Psoas muscle (tissue), 8 donors: ENCODE measurements at places on chromosomes 4 and X. TPM values are rescaled to one million over a fixed set of nuclear protein-coding genes. Genes with fewer than 3 reads are reported as not detected.

Gene ITIH6
- polyA plus RNA-seq = not detected

Gene ADD1
- 126 TPM for polyA plus RNA-seq

Gene OTUD5
- polyA plus RNA-seq = 17.5 TPM

Gene UBA6
- polyA plus RNA-seq = 7.5 TPM

Gene EBP
- polyA plus RNA-seq = 11.9 TPM

Gene FAM9B
- polyA plus RNA-seq = not detected

Gene CRLF2
- polyA plus RNA-seq = not detected

Gene PFKFB1
- polyA plus RNA-seq = 7.5 TPM

Gene TLR7
- 0.04 TPM for polyA plus RNA-seq

Gene ANXA3
- polyA plus RNA-seq = 22.2 TPM

Gene TBX22
- 0.01 TPM for polyA plus RNA-seq

Gene BEX4
- polyA plus RNA-seq = 4.0 TPM

Gene SMIM10
- 1.7 TPM for polyA plus RNA-seq

Gene BTK
- 0.37 TPM for polyA plus RNA-seq

Gene CT45A1
- polyA plus RNA-seq = not detected

Gene ARX
- polyA plus RNA-seq = 2.6 TPM

Gene CTAG1A
- polyA plus RNA-seq = not detected

Gene ATP7A
- polyA plus RNA-seq = 2.6 TPM

Gene CLTRN
- polyA plus RNA-seq = not detected

Gene TFDP3
- polyA plus RNA-seq = not detected

Gene DKK2
- 0.21 TPM for polyA plus RNA-seq

Gene MRPL1
- 34.1 TPM for polyA plus RNA-seq

Gene KLHL34
- 14.4 TPM for polyA plus RNA-seq

Gene ZBTB33
- 2.6 TPM for polyA plus RNA-seq

Gene C1QTNF7
- polyA plus RNA-seq = 0.35 TPM

Gene VSIG4
- 15.1 TPM for polyA plus RNA-seq

Gene TCEAL7
- polyA plus RNA-seq = 1.4 TPM

Gene FOXR2
- polyA plus RNA-seq = not detected

Gene SRPX2
- polyA plus RNA-seq = 2.8 TPM

Gene KLB
- 0.03 TPM for polyA plus RNA-seq

Gene TDO2
- polyA plus RNA-seq = 0.04 TPM

Gene VEGFC
- 1.8 TPM for polyA plus RNA-seq

Gene MSX1
- polyA plus RNA-seq = 1.4 TPM

Gene PI4K2B
- polyA plus RNA-seq = 2.2 TPM

Gene ETDB
- polyA plus RNA-seq = not detected

Gene NPY2R
- polyA plus RNA-seq = not detected

Gene MAGED1
- polyA plus RNA-seq = 15.2 TPM

Gene FGFBP1
- polyA plus RNA-seq = not detected

Gene USP17L30
- not detected for polyA plus RNA-seq

Gene CRMP1
- 0.59 TPM for polyA plus RNA-seq

Gene CT45A10
- not detected for polyA plus RNA-seq

Gene PCDH19
- polyA plus RNA-seq = 0.13 TPM

Gene UGT2A1
- polyA plus RNA-seq = not detected

Gene LINC00632
- 0.06 TPM for polyA plus RNA-seq

Gene SPIN2B
- polyA plus RNA-seq = 4.1 TPM

Gene AFAP1
- 1.3 TPM for polyA plus RNA-seq

Gene OR13H1
- polyA plus RNA-seq = not detected

Gene RBMX2
- polyA plus RNA-seq = 16.7 TPM

Gene HAND2
- polyA plus RNA-seq = 0.05 TPM

Gene NEXMIF
- polyA plus RNA-seq = 0.01 TPM

Gene TMEM156
- polyA plus RNA-seq = 0.10 TPM
